Bladder microvascular endothelial cell (primary cell): ENCODE measurements at places on chromosomes 12 and 14. TPM values are rescaled to one million over a fixed set of nuclear protein-coding genes. Genes with fewer than 3 reads are reported as not detected.

NOXRED1 gene
- 0.16 and 0.25 TPM in 2 replicates for total RNA-seq

KRT3 gene
- total RNA-seq, result not detected in 2 replicates

FAM90A1 gene
- total RNA-seq, result not detected in 2 replicates

RBM19 gene
- 12.5 and 29.0 TPM in 2 replicates for total RNA-seq

SPTLC2 gene
- total RNA-seq, result 55.7 and 92.6 TPM in 2 replicates

LRCOL1 gene
- total RNA-seq, result 2.5 TPM in 1 of 2 replicates, not detected in the other

TRHDE gene
- total RNA-seq, result not detected in 2 replicates

VASH1 gene
- 54.4 and 113 TPM in 2 replicates for total RNA-seq

MBIP gene
- 5.0 and 16.9 TPM in 2 replicates for total RNA-seq

COX8C gene
- total RNA-seq, result not detected in 2 replicates

P2RX2 gene
- total RNA-seq, result not detected in 2 replicates

C3AR1 gene
- 0.06 TPM in 1 of 2 replicates, not detected in the other for total RNA-seq

SPTSSA gene
- total RNA-seq, result 13.1 and 15.5 TPM in 2 replicates

SERPINA6 gene
- not detected in 2 replicates for total RNA-seq

ZDHHC22 gene
- under 0.01 TPM in 1 of 2 replicates, not detected in the other for total RNA-seq

NEDD1 gene
- total RNA-seq, result 27.0 and 42.7 TPM in 2 replicates
